ENCODE measurements at places on chromosomes 3 and 15.

GRCh38 chr15:89116404-89116803 is 28.1 kb downstream of the ABHD2 start:
- DNase-seq = no peak

- DNase-seq = no peak
Measured at GRCh38 chr3:114179575-114179974, 723 bp upstream of the DRD3 start.

GRCh38 chr3:131705099-131705498 is 202.3 kb upstream of the MRPL3 start:
- DNase-seq = no peak

GRCh38 chr3:181687731-181688130 is 24.0 kb upstream of the SOX2 start:
- no peak for DNase-seq

- no peak for DNase-seq
Measured at GRCh38 chr3:170829546-170830272, 40.3 kb downstream of the RPL22L1 start.

DNA sequence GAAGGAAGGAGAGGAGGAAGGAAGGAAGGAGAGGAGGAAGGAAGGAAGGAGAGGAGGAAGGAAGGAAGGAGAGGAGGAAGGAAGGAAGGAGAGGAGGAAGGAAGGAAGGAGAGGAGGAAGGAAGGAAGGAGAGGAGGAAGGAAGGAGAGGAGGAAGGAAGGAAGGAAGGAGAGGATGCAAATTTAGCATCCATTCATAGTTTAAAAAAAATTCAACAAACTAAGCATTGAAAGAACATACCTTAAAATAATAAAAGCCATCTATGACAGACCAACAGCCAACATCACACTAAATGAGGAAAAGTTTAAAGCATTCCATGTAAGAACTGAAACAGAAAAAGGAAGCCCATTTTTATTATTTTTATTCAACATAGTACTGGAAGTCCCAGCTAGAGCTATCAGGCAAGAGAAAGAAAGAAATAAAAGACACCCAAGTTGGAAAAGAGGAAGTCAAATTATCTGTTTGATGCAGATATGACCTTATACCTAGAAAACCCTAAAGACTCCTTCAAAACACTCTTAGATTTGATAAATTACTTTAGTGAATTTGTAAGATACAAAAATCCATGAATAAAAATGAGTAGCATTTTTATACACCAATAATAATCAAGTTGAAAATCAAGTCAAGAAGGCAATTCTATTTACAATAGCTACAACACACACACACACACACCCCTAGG is 52.2 kb upstream of the FXR1 start:
- DNase-seq = no peak

DNA sequence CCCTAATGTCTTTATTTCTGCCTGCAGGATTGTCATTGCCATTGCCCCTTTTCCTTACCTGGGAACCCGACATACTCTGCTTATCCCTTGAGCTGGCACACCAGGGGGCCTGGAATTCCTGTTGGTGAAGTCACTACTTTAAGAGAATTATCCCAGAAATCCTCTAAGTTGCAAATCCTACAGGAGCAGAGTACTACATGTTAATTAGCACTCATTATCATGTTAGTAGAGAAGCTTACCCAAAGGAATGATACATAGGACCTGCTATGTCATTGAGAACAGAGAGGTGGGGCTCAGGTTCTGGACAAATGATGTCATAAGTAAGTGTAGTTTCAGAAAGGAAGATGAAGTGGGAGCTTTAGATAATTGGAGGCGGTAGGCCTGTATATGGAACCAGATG is 27.4 kb downstream of the SCG5 start:
- no peak for DNase-seq

DNA sequence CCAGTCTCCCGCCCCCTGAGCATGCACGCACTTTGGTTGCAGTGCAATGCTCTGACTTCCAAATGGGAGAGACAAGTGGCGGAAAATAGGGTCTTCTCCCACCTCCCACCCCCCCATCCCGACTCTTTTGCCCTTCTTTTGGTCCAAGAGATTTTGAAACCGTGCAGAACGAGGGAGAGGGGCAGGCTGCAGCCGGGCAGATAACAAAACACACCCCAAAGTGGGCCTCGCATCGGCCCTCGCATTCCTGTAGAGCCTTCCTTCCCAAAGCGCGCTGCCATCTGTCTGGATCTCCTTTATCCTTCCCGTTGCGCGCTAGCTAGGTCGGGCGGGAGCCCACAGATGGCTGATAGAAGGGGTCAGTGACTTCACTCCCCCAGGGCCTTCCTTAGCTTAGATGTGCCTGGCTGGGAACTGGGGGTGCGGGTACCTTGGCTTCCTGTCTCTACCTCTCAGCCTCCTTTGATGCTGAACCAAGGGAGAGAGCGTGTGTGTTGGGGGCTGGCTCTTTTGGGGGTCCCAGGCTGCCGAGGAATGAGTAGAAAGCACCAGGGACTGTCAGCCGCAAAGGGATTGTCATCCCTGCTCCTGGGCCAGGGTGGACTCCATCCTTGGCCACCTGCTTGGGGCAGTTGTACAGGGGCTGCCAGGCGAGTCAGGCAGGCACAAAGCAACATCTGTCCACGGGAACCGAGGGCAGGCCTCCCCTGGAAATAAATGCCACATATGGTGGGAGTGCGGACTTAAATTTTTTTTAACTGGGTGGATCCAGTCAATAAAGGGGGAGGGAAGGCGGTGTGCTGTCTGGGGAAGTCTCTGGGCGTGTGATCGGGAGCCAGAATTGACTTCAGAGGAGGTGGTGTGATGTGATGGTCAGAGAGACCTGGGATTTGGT is 1.8 kb downstream of the SMAD3 start:
- DNase-seq = no peak

GRCh38 chr3:4320096-4320911 is 17.1 kb downstream of the SETMAR start:
- DNase-seq = no peak

GRCh38 chr15:72983801-72984545 is 68.3 kb upstream of the NEO1 start:
- peak; percentile 84 for DNase-seq

DNA sequence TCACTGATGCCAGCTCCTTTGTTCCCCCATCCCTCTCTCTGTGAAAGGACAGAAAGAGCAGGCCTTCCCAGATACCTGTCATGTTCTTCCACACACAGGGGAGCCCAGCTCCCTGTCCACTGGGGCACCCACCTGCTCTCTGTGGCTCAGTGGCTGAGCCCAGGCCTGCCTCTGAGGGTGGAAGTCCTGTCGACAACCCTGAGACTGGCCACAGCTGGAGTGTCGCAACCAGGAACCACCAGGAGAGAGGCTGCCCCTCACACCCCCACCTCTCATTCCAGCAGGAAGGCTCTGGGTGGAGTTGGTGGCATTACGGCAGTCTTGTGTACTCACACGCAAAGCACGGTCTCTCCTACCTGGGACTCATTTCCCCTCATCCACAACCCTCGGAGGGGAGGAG is 66.3 kb downstream of the MEGF11 start:
- DNase-seq = no peak

DNA sequence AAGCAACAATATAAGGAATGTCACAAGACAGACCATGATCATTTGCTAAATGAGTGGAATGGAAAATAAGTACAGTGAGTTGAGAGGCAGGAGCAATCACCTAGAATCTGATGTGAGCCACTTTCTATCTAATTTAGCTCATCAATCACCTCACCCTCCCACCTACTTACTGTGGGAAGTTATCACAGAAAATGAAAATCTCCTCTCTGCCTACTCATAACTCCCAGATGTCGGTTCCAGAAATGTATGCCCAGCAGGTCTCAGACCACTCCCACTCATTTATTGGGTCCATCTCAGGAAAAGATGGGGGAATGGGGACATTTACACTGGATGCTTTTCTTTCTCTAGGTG is 270.9 kb downstream of the FHIT start:
- DNase-seq = no peak

DNA sequence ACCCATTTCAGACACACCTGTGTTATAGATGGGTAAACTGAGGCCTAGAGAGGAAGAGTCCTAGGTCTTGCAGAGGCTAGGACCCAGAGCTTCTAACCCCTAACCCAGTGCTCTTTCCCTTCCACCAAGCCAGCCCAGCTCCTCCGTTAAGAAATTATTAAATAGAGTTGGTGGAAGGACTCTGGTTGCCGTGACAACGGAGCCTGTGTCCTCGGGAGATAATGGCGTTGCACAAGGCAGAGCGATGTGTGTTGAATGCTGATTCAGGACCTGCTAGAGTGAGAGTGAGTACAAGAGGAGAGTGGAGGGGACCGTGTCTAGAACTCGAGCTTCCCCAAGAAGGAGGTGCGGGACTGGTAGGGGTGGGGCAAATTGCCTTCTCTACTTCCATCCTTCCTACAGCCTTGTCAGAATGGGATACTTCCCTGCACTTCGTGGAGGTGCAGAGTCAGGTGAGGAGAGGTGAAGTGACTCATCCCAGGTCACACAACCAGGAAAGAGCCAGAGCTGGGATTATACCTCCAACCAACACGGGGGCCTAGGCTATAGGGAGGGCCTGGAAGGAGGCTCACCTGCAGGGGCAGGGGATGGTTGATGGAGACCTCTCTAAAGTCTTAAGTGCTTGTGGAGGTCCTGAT is 8.6 kb downstream of the SLC6A1 start:
- peak; percentile 25 for DNase-seq

DNA sequence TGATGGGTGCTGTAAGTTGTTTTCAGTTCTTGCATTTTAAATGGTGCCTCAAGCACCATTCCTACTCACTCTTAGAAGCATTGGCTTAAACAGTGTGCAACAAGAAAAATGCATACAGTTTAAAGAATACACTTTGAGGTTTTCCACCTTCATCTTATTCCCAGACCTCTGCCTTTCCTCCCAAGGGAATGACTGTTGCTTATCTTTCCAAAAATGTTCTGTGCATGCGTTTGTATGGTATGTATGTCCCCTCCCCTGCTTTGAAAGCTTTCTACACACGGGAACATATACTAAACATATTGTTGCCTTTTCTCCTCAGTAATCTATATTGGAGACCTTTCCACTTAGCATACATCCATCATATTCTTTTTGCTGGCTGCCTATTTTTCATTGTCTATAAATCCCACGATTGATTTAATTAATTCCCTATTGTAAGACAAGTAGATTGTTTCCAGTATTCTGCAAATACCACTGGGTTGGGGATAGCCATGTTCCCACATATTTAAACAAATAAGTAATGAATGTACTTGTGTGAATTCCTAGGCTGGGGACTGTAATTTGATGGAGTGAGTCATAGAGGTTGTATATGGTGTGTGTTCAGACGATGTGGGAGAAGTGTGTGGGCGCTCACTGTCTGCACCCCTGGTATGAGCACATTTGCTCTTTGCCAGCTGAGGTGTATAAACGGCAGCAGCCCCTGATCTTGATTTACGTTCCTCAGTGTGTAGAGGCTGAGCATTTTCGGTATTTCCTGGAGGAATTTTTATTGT is 5.8 kb downstream of the TRAK1 start:
- DNase-seq = no peak

GRCh38 chr3:127769284-127770081 is 52.8 kb downstream of the MGLL start:
- DNase-seq = no peak

DNA sequence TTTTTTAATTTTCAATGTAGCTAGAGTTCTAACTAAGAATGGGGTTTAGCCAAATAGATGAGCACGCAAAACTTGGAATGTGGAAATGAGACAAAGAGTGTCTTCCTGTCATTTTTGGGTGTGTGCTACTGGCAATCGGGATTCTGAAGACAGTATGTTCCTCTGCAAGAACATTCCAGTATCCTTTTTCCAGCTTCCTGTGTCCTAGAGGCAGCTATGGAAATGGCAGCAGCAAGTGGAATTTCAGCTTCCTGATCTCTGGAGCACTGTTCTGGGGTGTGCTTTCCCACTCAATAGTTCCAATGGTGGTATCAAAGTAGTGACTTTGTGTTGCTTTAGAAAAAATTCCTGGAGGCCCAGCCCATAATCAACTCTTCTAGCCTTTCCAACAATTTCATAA is 642.9 kb upstream of the KCNMB2 start:
- DNase-seq = no peak

DNA sequence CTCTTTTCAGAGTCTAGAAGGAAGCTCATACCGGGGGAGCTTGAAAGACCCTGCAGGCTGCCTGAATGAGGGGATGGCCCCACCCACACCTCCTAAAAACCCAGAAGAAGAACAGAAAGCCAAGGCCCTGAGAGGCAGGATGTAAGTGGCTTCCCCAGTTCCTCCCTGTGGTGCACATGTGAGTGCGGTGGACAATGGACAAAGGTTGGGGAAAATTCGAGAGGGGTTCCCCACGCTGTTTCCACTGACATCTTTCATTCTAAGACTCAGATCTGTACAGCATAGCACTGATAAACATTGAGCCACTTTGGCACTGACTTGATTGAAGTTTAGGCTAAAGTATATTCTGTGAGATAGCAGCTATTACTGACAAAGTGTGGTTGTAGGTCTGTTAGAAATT is 79.5 kb upstream of the UMPS start:
- DNase-seq = no peak

GRCh38 chr3:9397906-9398699 is 688 bp downstream of the SETD5 start:
- no peak for DNase-seq

- no peak for DNase-seq
Measured at GRCh38 chr3:17137321-17137826, 252.6 kb downstream of the PLCL2 start.

DNA sequence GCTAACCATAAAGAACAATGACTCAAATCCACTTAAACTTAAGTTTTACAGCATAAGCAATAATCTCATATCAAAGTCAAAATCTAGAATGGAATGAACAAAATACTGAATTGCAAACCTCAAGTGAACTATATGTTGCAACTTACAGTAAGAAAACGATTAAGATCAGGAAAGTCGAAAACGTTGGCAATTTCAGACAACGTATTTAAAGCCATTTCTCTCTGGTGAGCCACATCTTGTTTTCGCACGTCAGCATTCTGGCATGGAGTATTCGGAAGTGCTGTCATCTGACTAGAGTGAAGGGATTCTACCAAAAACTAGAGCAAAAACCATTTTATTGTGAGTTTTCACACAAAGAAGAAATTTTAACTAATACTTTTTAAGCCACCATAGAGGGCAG is 28.5 kb downstream of the ATR start:
- peak; percentile 65 for DNase-seq

GRCh38 chr15:83570756-83571155 is 83.2 kb upstream of the ADAMTSL3 start:
- DNase-seq = no peak

GRCh38 chr3:161413127-161413854 is 42.0 kb upstream of the SPTSSB start:
- no peak for DNase-seq

- DNase-seq = no peak
Measured at GRCh38 chr3:142445816-142446254, 2.0 kb downstream of the XRN1 start.

GRCh38 chr3:29668233-29668632 is 387.4 kb downstream of the RBMS3 start:
- DNase-seq = peak; percentile 29

GRCh38 chr15:88674661-88675060 is 35.8 kb downstream of the ISG20 start:
- no peak for DNase-seq

- peak; percentile 77 for DNase-seq
Measured at GRCh38 chr15:79849789-79850188, 47.0 kb downstream of the MTHFS start.

DNA sequence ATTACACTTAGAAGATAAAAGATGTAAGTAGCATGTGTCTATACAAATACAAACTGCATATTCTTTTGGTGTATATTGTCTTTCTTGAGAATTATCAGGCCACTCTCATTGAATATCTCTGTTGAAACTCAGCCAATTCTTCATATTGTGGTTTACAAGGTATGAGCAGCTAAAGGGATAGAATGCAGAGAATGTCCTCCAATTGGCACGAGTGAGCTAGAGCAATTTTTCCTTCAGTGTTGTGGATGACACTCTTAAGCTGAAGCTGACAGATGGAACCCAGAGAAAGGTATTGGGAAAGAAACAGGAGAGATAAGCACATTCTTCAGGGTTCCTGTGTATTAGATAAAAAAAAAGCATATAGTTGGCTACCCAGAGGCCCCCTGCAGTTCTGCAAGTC is 453.1 kb downstream of the EPHA3 start:
- DNase-seq = no peak
